ENCODE measurements at places on chromosomes 2 and 18. TPM values are rescaled to one million over a fixed set of nuclear protein-coding genes. Genes with fewer than 3 reads are reported as not detected.

DNA sequence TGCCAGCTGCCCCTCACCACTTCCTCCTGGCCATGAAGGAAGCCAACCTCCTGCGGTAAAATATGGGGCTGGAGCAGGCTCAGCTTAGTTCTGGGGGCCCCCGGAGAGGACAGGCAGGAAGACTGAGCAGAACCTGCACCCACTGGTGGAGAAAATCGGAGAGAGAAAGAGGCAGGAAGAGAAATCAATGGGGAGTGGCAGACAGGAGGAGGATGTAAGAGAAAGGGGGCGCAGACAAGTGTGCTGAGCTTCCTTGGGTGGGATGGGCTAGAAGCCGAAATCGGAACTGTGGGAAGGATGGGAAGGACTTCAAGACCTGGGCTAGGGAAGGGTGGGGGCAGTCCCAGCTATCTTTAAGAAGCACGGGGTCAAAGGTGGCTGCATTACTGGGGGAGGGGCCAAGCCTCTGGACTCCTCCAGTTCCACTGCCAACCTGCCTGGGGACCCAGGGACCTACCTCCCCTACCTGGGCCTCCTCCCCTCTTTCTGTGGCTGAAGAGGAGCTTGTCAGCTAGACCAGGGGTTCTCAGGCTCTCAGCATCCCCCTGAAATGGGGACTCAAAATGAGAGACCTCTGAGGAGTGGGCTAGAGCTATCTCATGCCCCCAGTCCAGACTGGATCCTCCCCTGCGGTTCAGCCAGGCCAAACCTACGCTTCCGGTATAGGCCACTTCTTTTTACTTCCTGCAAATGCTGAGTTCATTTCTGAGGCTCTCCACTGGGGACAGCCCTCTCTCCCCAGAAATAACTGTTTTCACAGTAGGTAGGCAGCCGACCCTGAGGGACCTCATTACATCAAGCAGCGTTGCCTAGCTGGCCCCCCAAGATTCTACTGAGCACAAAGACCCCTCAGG, 33.6 kb upstream of the B3GNT7 start:
- DNase-seq: no peak

DNA sequence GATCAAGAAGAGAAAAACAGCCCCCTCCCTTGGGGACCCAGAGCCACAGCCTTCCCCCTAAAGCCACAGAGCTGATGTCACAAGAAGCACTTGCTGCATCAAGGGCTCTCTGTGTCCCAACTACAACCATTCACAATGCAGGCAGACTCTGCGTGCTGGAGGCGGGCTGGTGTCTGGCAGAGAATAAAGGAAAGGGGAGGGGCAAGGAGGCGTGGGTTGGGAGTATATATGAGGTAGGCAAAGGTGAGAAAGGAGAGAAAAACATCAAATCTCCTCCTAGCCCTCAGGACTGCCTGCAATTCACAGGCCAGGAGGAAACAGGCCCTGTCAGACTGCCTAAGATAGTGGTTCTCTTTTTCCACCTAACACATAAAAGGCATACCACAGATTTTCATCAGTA, 48.8 kb upstream of the IHH start:
- DNase-seq: no peak

- no peak for DNase-seq
These were observed 9.2 kb upstream of the GALNT3 start for GRCh38 chr2:165803123-165803760.

DNA sequence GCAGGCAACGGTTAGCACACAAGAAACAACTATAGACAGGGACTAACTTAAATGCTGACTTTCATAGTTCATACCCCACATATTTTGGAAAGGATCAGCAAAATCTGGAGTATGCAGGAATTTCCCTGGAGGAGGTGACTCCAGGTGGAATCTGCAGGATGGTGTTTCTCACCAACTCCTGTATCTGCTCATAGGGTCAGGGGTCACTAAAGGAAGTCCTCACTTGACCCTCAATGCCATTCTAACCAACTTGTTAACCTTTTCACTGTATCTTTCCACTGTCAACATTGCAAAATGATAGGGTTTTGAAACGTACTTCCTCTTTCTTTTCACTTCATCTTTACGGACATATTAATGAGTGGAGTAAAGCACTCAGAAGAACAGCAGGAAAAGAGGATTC, 207.0 kb upstream of the CXCR4 start:
- DNase-seq: no peak

- DNase-seq: no peak
These were observed 223.1 kb upstream of the FBXO11 start for GRCh38 chr2:48129293-48129950.

- DNase-seq: no peak
These were observed 74.5 kb upstream of the NCKAP5 start for GRCh38 chr2:133642791-133643191.

GRCh38 chr2:144071461-144071860, 448.5 kb downstream of the ZEB2 start:
- no peak for DNase-seq

- no peak for DNase-seq
These were observed 32.0 kb upstream of the MAP2 start for GRCh38 chr2:209391776-209392401.

GRCh38 chr2:239774933-239775622, 250.1 kb downstream of the NDUFA10 start:
- DNase-seq: peak; percentile 22

DNA sequence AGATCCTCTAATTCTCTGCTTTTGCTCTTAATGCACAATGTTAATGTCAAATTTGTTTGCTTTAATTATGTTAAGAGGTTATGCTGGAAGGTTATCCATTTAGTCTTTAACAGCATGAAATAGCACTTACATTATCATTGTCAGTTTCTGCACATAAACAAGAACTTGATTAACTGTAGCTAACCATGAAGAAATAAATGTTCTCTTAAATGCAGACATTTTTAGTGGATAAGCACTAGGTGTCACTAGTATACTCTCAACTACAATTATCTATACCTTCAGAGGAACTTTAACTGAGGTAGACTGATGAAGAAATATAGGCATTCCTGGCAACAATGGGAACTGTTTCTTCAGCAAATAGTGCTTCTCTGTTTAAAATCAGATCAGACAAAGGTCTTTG, 178.8 kb upstream of the CHST9 start:
- no peak for DNase-seq

DNA sequence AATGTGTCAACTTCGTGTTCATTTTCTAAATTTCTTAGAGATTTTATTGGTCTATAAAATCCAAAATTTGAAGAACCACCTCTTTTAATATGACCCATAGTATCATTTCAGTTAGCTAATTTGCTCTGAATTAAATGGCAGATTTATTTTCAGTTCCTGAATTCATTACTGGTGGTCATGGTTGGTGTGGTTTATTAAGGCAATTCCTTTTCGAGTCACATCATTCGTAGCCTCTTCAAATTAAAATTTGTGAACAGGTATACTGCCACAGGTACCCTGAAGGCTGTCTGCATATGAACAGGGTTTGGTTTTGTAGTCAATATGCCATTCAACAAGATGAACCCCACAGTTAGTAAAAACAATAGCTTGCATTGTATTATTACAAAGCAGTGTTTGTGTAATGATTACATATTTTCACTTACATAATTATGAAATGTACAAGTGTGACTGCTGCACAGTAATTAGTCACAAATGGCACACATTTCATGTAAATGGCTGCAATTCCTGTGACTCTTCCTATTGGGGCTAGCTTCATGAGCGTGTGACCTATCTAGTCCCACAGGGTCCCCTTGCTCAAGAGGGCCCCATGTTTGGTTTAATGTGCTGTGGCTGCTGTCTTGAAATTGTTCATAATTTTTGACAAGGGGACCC, 48.9 kb downstream of the CDC42EP3 start:
- no peak for DNase-seq

- no peak for DNase-seq
These were observed 81.9 kb downstream of the DYNAP start for GRCh38 chr18:54672846-54673475.

DNA sequence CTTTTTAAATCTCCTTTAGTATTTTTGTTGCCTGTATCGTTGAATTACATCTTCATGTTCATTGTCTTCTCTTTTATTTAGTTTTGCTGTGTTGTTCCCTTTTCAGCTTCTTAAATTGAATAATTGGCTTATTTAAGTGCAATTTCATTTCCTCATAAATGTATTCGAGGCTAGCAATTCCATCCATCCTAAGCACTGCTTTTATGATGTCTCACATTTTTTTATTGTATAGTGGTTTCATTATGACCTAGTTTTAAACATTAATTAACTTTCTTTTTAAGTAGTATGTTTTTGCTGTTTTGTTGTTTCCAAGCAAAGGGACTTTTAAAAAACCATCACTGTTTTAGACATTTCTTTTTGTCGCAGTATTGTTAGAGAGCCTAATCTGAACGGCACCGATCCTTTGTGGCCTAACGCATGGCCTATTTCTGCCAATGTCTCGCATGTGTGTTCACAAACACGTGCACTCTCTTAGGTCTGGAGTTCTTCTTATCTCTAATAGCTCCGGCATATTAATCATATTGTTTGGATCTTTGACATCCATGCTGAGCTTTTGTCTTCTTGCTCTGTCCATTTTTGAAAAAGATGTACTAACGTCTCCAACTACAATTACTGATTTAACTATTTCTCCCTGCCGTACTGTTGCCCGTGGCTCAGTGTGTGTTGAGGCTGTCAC, 59.6 kb upstream of the ZNF516 start:
- no peak for DNase-seq

- no peak for DNase-seq
These were observed 242.3 kb downstream of the ATAD2B start for GRCh38 chr2:23684395-23685176.

- DNase-seq: no peak
These were observed 900.5 kb upstream of the CRIM1 start for GRCh38 chr2:35454966-35455638.

- no peak for DNase-seq
These were observed 26.8 kb downstream of the HPCAL1 start for GRCh38 chr2:10329580-10329879.

- no peak for DNase-seq
These were observed 39.6 kb downstream of the SRSF7 start for GRCh38 chr2:38711558-38711957.

DNA sequence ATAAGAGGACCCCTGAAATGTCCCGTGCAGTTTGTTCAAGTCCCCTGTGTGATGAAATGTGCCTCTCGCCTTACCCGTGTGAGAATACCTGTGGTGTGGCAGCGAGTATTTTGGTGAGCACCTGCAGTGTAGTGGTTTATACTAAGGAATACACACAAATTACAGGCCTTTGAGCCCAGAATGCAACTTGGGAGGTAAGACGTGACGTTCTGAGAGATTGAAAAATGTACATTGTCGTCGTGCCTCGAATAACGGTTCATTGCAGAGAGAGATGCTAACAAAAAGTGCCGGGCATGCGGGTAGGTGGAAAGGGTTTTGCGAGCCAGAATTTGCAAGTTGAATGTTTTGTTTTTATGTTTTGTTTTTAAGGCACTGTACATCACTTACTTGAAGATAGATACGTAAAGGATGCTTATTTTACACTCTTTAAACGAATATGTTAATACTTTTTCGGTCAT, 867 bp downstream of the RBBP8 start:
- no peak for DNase-seq

DNA sequence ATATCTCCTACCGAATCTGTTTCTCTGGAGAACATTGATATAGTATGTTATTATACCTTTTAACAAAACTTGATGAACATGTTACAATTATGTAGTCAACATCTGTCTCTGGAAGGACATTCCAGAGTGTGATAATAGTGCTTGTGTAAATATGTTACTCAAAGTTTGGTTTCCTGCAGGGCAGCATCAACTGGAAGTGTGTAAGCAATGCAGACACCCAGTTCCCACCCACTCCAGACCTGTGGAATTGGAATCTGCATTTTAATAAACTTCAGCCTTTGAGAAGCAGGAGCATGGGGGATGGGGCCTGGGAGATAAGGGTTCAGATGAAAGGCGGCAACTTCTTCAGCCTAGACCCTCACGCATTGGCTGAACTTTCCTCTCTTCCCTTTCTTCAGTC, 398.9 kb downstream of the RND3 start:
- DNase-seq: no peak

DNA sequence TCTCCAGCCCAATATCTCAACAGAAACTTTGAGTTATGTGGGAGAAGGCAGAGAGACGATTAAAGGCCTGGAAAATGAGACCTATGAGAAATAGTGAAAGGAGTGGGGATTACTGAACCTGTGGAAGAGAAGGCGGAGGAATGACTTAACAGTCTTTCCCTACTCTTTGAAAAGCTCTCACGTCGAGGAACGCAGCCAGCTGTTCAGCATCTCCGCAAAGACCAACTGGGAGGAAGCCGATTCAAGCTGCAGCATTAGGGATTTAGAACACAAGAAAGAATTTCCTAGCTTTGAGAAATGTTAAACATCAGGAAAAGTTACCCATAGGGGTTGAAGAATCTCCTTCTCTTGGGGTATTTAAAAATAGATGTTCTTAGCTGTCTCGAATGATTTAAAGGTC, 233.2 kb upstream of the PARD3B start:
- no peak for DNase-seq

- DNase-seq: no peak
These were observed 208.2 kb downstream of the SPP2 start for GRCh38 chr2:234258562-234259141.

- no peak for DNase-seq
These were observed 88.6 kb upstream of the HAAO start for GRCh38 chr2:42880738-42881690.

The CYBRD1 gene
- total RNA-seq: 200 TPM

The DNAJC5G gene
- total RNA-seq: not detected

The LYPD1 gene
- total RNA-seq: 1.2 TPM

The MOCOS gene
- 4.4 TPM for total RNA-seq

The AOX1 gene
- 65.5 TPM for total RNA-seq

The HOXD10 gene
- not detected for total RNA-seq

The DPP10 gene
- total RNA-seq: not detected

The SPC25 gene
- 0.58 TPM for total RNA-seq

The COQ10B gene
- 26.0 TPM for total RNA-seq

The LOXL3 gene
- total RNA-seq: 27.1 TPM

The FAM237A gene
- not detected for total RNA-seq

The DSC1 gene
- total RNA-seq: not detected

The SPATA3 gene
- not detected for total RNA-seq
